ENCODE measurements at places on chromosomes 7 and 10.

GRCh38 chr7:140400381-140400780 is 2.1 kb upstream of the SLC37A3 start:
- DNase-seq, result no peak

DNA sequence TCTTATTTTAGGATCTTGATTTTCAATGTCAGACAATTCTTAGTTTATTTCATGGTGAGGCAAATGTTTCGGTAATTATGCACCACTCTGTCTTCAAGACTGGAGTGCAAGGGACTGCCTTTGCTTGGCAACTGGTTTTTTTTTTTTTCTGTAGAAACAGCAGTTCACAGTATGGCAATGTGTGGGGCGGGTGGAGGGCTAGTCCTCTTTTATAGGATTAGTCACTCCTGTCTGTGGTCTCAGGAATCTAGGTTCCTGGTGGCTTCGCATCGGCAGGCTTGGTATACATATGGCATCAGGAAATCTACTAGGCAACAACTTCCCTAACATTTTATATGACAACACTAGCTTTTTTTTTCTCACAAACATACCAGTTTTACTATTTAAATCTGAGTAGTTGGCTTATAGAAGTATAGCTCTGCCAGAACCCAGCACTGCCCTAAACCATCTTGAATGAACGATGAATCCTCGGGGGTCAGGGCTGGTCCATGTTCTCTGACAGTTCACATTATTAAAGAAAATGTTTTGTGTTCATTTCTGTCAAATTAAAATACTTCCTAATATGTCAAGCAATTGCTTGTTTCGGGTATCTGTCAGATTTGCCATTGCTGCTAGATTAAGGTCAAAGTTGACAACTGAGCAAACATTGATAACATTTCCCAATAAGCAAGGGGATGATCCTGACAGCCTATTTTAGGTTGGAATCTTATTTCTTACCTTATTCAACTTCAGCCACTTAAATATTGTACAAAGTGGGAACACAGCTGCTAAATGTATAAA is 289.7 kb upstream of the VSTM2A start:
- DNase-seq, result no peak

DNA sequence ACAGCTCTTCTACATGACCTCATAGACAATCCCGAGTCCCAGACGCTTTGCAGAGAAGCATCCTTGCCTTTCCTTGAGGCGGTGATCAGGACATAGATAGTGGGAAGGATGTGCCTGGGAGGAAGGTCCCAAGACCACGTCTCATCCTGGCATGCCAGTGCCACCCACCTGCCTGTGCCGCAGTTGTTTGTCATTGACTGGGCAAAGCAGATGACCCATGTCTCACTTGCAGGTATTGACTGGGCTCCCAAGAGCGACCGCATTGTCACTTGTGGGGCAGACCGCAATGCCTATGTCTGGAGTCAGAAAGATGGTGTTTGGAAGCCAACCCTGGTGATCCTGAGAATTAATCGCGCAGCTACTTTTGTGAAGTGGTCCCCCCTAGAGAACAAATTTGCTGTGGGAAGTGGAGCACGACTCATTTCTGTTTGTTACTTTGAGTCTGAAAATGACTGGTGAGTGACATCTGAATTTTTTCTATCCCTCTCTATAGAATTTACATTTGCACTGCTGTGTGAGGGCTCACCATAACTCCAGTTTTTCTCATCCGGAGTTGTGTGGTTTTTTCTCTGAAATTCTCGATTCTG is 18.5 kb downstream of the ARPC1A start:
- DNase-seq, result no peak

DNA sequence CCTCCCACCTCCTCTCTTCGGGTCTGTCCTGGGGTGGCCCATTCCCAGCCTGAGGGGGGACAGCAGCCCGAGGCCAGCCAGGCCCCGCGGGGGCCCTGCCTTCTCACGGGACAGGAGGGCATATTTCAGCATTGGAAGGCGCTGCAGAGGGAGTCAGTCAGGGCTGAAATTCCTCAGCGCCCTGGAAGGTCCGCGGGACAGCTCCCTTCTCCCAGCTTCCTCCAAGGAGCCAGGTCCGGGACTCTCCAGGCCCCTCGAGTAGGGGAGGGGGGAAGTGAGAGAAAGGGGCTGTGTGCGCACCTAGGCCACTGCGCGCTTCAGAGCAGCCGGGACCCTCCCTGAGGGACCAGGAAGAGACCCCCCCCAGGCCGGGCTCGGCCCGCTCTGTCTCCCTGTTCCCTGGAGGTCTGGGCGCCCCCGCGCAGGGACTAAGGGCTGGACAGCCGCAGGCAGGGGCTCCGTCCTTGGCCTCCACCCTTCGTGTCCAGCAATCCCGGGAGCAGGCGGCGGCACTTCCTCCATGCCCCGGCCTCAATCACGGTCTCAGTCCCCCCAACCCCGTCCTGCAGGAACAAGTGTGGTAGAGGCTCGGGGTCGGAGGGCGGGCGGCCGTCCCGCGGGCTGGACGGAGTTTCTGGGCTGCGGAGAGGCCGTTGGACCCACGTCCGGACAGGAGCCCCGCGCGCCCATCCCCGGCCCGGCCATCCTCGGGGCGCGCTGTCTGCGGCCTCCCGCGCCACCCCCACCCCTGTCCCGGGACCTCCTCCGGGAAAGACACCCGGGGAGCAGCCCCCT is 6.0 kb upstream of the ELFN1 start:
- DNase-seq, result no peak

- no peak for DNase-seq
Measured at GRCh38 chr10:133091316-133091715, 3.6 kb downstream of the ADGRA1 start.

DNA sequence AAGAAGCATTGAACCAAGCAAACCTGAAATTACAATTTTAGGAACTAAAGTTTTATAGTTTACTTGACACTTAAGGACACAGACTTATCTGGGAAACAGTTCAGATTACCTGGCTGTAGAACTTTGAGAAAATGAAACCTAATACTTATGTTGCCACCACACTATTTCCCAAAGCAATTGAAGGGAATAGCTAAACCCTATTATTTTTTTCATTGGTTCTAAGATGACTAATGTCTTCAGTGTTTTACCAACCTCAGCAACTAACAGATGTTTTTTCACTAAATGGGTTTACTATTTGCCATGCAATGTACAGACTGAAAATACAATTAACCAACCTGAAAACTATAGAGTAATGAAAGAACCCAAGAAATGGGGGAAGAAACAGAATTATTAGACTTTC is 689.6 kb downstream of the SORCS1 start:
- DNase-seq, result no peak

GRCh38 chr7:154837622-154838021 is 165.3 kb downstream of the PAXIP1 start:
- DNase-seq, result no peak

DNA sequence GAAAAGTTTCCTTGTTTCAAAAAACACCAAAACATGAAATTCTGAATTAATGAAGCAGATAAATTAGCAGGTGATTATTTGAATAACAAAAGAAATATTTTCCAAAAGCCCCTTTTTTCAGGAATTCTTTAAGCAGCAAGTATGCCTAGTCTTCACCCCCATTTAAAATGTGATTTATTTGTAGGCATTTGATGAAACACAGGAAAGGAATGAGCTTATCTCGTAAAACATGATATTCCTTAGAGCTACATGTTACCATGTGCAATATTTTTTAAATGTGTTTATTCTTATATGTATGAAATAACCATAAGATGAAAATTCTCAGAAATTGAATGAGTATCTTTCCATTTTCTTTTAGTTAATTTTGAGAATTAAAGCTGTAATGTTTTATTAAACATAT is 106.1 kb downstream of the CHN2 start:
- DNase-seq, result no peak

DNA sequence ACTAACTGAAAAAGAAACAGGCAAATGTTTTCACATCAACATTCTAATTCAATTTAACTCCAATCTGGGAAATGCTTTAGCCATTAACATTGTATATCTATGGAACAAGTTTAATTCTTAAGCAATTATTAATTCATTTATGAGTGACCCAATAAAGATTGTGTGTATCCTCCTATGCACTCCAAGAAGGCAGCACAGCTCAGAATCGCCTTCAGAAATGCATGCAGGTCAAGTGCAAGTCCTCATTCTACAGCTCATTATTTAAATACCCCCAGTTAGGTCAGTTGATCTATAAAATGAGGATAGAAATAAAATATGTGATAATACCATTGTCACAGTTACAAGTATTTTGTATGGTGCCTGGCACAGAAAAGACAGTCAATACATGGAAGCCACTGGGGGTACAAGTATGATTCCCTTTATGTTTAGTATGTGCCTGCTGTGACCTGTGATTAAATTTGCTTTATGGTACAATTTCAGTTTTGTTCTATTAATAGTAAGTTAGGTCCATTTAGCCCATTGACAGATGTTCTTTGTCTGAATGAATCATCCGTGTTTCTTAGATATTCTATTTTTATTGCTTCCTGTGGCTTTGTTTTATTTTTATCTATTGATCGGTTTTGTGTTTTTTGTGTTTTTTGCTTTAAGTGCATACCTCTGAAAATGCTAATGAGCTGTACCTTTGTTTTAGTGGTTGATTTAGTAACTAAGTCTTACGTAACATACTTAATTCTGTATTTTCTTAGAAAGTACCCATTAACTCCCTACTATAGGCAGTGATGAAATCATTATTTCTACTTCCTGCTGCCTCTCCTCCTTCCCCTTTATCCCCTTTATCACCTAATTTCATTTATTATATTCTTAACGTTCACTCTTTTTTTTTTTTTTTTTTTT is 42.8 kb downstream of the CPXM2 start:
- no peak for DNase-seq

DNA sequence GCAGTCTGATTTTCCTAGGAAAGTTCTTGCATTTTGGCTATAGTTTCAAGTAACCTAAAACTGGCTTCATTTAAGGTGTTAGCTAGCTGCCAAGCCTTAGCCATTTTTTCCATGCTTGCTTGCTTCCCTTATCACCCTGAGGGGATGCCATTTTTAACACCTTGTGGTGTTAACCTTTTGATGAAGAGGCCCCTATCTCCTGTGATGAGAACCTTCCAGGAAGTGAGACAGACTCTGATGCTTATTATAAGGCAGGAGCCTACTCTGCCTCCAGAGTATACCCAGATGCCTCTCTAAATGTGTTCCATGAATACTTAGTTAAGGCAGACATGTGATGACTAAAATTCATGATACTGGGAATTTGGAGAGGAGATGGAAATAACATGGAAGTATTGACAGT is 4.9 kb upstream of the VWA2 start:
- DNase-seq, result no peak
